CD4-positive, alpha-beta T cell treated with Interleukin-17A for 1 hour (primary cell): ENCODE measurements at places on chromosomes 4 and X.

DNA sequence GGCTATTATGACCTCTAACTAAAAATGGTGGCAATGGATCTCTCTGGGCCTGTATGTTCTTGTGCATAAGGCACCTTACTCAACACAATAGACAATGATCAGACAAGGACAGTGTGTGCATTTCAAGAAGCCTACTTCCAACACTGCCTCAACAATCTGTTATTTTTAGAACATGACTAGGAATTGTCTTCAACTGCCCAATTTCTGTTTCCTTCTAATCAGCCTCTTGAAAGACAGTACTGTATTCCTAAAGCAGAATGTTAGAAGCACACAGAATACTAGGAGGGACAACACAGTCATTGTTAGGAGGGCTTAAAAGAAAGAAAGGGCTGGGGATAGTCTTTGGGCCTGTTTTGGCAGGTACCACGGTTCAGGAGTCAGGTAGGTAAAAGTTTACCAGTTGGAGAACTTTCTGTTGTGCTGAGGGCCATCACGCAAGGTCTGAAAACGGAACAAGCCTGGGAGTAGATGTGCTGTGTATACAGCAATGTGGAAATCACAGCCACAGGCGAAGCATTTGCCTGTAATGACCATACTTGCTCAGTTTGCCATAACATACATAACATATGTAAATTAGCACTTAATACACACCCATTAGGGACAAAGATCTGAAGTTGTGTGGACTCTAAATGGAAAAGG is 100.8 kb upstream of the ATXN3L start:
- no peak for DNase-seq

DNA sequence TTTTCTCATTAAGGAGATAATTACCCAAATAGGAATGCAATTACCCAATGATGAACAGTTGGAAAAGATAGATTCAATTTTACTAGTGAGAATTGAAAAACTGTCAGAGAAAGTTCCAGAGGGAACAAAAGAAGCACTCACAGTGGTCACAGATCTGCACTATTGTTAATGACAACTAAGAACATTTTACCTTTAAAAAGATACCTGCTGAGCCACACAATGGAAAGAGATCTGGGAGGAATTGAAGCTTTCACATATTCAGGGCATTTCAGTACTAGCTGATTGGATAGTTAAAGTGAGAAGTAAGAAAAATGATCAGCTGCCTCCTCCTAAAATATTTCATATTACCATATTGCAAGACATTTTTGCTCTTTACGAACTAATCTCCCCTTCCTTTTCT is 1822.2 kb downstream of the STIM2 start:
- no peak for DNase-seq

DNA sequence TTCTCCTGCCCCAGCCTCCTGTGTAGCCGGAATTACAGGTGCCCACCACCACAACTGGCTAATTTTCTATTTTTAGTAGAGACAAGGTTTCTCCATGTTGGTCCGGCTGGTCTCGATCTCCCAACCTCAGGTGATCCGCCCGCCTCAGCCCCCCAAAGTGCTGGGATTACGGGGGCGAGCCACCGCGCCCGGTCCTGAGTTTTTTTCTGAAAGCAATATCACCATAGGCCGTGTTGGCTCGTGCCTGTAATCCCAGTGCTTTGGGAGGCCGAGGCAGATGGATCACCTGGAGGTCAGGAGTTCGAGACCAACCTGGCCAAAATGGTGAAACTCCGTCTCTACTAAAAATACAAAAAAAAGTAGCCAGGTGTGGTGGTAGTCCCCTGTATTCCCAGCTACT is 136.3 kb upstream of the TECRL start:
- no peak for DNase-seq

- DNase-seq = no peak
Observed at GRCh38 chrX:137746289-137746688, 180.4 kb downstream of the ZIC3 start.

- no peak for DNase-seq
Observed at GRCh38 chrX:67545036-67545821, 1.4 kb downstream of the AR start.

DNA sequence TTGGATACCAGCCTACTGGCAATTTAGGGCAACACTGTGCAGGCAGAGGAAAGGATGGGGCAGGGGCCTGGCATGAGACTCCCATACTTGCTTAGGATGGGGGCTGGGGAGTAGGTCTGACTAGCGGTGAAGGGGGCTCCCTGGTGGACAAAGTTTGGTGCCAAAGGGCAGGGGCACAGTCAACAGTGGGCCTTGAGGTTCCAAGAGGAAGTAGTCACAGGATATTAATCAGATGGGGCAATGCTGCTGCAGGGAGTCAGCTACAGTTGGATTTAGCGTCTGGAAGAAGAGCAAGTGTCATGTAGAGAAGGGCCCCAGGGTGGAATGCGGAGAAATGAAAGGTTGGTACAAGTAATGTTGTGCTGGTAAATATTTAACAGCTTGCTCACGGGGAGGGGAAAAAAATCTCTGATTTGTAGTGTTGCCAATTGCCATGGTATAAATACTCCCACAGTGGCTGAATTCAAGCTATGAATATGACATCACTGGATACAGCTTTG is 139.4 kb downstream of the PJA1 start:
- no peak for DNase-seq

DNA sequence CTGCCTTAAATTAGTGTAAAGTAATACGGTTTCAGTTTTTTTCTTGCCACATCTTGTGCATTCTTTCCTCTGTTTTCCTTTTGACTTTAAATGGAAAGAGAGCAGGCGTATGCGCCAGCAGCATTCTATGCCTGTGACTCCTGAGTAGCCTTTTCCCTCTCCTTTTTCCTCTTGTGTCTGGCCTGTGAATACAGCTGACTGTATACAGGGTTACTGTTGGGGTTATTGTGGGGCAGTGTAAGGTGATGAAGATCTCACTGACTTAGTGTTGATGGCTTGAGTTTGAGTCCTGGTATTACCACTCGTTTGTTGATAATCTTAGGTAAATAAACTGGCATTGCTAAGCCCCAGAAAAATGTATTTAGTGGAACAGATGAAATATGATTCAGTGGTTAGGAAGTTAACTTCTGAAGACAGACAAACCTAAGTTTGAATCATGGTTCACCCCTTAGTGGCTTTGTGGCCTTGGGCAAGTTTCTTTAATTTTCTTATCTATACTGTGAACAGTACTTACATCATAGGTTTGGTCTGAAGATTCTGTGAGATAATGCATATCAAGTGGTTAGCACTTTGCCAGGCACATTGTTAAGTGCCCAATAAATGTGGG is 105.1 kb downstream of the FNIP2 start:
- peak; percentile 22 for DNase-seq

DNA sequence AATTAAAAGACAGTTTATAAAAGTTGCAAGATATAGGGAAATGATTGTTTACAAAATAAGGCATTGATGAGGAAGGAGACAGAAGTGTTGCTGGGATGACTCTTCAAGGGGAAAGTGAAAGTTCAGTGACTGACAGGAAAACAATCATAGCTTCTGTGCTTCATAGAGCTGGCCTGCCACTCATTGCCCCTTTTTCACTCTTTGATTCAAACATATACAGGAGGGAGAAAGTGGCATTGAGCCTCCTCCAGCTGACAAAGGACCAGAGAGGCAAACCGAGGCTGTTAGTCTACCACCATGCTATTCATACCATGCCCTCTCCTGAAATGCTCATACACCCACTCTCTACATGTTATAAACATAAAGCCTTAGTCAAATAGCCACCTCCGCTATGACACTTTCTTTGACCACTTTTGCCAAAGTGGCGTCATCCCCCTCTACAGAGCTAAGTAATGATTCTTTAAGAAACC is 79.2 kb upstream of the ATOH1 start:
- DNase-seq = no peak

DNA sequence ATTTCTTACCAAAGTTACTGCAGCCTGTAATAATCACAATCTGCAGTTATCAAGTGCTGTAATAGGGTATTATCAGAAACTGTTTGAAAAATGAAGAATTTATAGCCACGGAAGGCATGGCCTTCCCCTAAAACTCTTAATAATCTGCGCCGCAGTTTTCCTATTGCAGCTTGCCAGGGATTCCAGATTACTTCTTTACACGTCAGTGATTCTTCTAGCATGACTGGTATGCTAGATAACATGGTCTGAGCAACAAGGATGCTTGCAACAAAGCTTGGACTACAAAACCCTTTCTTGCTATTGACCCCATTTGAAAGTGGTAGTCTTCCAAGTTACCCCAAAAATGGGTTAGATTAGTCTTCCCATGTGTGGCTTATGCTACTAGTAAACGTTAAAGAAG is 47.2 kb upstream of the GK2 start:
- DNase-seq = no peak

DNA sequence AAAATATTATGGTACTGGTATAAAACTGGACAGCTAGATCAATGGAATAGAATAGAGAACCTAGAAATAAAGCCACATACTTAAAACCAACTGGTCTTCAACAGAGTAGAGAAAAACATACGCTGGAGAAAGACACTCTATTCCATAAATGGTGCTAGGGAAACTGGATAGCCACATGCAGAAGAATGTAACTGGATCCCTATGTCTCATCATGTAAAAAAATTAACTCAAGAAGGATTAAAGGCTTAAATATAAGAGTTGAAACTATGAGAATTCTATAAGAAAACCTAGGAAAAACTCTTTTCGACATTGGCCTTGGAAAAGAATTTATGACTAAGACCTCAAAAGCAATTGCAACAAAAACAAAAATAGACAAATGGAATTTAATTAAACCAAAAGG is 114.6 kb downstream of the PCDH18 start:
- DNase-seq = no peak

- no peak for DNase-seq
Observed at GRCh38 chr4:156969911-156970310, 1.7 kb downstream of the PDGFC start.

- peak; percentile 11 for DNase-seq
Observed at GRCh38 chr4:112119353-112119783, 25.9 kb upstream of the FAM241A start.

DNA sequence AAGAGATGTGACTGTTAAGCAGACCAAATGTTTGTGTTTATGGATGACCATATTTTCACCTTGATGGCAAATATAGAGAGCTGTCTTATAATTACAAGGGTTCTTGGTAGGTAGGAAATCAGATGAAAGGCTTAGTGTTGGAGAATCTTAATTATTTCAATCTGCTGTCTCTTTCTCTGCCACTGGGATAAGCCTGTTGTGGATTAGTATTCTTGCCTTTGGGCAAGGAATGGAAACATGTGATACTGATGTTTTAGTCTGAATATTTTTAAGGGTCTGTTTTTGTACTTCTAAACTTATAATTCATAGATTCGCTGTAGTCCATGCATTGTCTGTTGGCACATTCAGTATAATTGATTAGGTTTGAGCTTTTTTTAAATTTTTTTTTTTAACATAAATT is 23.7 kb upstream of the NUDT6 start:
- no peak for DNase-seq

DNA sequence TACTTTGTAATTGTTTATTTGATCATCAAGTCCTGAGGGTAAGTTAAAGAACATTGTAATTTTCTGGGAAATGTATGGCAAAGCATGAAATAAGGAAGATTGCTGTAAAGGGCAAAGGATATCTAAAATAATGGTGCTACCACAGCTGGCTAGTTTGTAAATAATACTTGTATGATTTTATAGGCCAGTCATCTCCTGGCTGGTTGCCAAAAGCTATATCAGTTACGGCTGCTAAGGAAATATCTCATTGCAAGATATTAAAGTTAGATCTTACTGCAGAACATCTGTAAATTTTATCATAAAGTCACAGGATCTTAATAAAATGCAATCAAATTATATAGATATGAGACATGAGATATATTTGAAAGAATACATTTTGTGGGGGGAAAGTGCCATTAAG is 150.8 kb upstream of the CXCL13 start:
- DNase-seq = no peak

DNA sequence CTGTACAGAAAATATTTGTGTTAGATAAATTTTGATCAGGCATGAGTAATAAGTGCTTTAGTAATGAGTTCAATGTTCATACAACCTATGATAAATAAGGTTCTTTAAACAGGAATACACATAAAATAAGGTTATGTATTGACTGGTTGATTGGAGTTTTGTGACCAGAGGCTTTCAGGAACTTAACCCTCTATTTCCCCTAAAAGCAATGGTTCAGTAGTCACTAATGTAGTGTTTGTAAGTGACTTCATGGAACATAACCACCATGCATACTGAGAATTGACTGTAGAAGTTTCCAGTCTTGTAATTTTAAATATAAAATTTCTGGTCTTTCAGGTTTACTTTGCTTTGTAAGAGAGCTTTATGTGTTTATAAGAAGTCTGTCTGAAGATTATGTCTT is 28.1 kb downstream of the HPGD start:
- DNase-seq = no peak

- DNase-seq = no peak
Observed at GRCh38 chrX:48903290-48903689, 5.6 kb downstream of the PQBP1 start.

DNA sequence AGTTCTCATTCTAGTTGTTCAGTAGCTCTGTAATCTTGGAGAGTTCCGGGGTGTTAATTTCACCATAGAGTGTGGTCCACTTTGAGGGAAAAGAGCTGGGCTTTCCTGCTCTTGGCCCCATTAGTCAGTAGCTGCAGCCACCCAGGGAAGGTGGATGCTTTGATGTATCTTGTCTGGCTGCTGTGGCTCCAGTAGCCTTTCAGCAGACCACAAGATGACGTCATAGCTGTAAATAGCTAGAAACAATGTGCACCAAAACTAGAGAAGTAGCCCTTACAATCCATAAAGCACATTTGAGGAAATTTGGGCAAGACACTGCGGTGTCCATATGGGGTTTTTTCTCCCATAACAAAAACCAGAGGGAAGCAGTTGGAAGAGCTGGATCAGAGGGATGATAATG is 32.9 kb upstream of the PRPS2 start:
- DNase-seq = no peak

GRCh38 chr4:79684516-79684915 is 276.5 kb upstream of the GK2 start:
- no peak for DNase-seq

GRCh38 chrX:2500803-2501558 is at the start of the genes DHRSX and ZBED1:
TSS of gene DHRSX (minus strand) at chrX:2500976. CDS start at chrX:2500925, 51 bp downstream.
TSS of gene ZBED1 (minus strand) at chrX:2500976. CDS start at chrX:2490719, 10,257 bp downstream.
- DNase-seq = peak; percentile 58

GRCh38 chr4:142614621-142615323 is 231.3 kb downstream of the INPP4B start:
- DNase-seq = no peak

- no peak for DNase-seq
Observed at GRCh38 chr4:149055624-149056023, 613.4 kb upstream of the NR3C2 start.

GRCh38 chrX:40158036-40158706 is 60.4 kb upstream of the BCOR start:
- peak; percentile 36 for DNase-seq

- DNase-seq = no peak
Observed at GRCh38 chr4:76546759-76547742, 112.0 kb downstream of the SHROOM3 start.

GRCh38 chr4:145511913-145512522 is 30.4 kb downstream of the SMAD1 start:
- no peak for DNase-seq

GRCh38 chr4:163815776-163816175 is 321.3 kb downstream of the TMA16 start:
- DNase-seq = no peak

- DNase-seq = peak; percentile 41
Observed at GRCh38 chrX:103343105-103343504, 13.1 kb downstream of the TCEAL7 start.
